Substantia nigra (tissue), 51 donors: ENCODE measurements at places on chromosomes 2 and 18.

GRCh38 chr2:104850361-104851290 is 3.3 kb upstream of the POU3F3 start:
- DNase-seq: no peak

DNA sequence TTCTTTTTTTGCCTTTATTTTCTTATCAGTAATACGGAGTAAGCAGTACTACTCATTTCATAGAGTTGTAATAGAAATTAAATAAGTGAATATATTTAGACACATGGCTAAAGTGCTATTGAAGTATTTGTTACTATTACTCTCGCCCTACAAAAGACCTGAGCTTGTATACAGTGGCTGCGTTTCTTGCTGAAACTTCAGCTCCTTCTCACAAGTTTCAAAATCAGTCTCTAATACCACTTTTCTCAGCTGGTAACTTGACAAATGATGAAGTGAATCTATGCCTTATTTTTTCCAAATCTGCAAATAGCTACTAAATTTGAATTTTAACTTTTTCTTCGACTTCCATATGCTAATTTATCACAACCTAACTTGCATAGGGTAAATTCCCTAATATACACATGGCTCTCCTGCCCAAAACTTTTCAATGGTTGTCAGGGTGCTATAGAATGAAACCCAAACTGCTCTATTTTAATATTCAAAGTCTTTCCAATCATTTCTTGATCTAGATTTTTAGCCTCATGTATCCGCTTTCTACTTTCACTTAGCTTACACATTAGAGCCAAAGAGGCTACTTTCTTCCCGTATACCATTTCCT is 347.8 kb upstream of the GULP1 start:
- DNase-seq: no peak

GRCh38 chr2:88831792-88832248 is 140.3 kb downstream of the RPIA start:
- peak; percentile 46 for DNase-seq

GRCh38 chr2:241957276-241957675 is 87.7 kb downstream of the RTP5 start:
- no peak for DNase-seq

- no peak for DNase-seq
Observed at GRCh38 chr2:11505652-11506610, 27.9 kb upstream of the GREB1 start.

DNA sequence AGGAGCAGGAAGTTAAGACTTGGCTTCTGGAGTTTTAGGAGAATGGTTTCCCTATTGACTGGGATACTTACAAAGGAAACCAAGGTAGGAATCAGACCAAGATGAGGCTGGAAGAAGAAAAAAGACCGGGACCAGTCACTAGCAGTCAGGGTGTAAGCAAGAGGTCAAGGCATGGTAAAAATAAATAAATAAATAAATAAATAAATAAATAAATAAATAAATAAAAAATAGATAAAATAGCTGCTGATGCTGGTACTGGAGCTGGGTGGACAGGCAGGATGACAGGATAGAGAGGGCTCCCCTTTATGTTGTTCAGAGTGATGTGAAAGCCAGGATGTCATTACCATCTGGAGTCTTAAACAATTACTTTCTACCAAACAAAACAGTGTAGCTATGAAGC is 89.9 kb downstream of the MYO5B start:
- DNase-seq: no peak
